ENCODE measurements at places on chromosomes 7 and 10. TPM values are rescaled to one million over a fixed set of nuclear protein-coding genes. Genes with fewer than 3 reads are reported as not detected.

DNA sequence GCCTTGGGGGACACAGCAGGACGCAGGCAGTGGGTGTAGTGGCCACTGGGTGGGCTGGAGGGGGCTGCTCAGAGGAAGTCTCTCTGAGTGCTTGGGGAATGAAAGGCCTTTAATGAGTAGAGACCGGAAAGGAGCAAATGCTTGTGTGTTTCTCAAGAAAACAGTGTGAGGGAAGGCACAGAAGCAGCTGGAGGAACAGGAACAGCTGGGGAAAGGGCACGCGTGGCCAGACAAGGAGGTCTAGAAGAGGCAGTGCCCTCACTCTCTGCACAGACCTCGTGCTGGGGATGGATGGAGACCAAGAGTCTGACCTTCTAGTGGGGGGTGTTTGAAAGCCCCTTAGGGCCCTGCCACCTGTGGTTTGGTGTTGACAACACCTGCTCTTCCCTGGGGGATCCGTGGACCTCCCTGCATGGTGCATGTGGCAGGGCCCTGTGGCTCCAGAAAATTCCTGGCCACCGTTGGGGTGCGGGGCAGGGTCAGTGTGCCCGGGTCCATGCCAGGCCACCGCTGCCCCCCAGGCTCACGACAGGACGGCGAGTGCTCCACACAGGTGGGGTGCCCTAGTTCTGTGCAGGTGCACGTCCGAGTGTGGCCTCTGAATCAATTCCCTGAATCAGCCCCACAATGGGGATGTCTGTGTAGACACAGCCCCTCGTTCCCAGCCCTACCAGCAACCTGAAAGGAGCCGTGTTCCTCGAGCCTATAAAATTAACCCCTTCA, 25.9 kb upstream of the FAM20C start:
- DNase-seq: no peak

DNA sequence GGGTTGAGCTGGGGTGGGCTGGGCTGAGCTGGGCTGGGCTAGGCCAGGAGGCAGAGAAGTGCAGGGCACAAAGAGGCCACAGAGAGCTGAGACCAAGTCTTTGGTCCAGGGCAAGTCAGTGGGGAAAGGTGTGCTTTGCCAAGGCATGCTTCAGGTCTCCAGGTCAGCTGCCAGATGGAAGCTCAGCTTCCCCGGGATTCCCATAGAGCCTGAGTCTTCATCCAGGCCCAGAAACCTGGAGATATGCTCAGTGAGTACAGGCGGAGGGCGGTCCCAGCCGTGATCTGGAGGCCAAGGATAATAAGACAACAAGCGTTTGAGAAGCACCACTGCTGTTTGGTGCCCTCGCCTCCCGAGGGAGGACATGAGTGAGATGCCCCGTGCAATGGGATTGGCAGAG, 4.7 kb upstream of the CALN1 start:
- DNase-seq: no peak

TAS2R3 gene
- not detected for total RNA-seq

RAMP3 gene
- not detected for total RNA-seq

TBX20 gene
- not detected for total RNA-seq

LDB3 gene
- 0.03 TPM for total RNA-seq

GRCh38 chr10:987620-987869, 689 bp upstream of the GTPBP4 start:
- no peak for DNase-seq
